ENCODE measurements at places on chromosomes 3 and 15. TPM values are rescaled to one million over a fixed set of nuclear protein-coding genes. Genes with fewer than 3 reads are reported as not detected.

- no peak overlapping the region for H3K27ac ChIP-seq
- H3K4me3 ChIP-seq = no peak overlapping the region
- peaks cover 9% of the 10 kb centered on the region for H3K27me3 ChIP-seq
- H3K36me3 ChIP-seq = no peaks in the 10 kb centered on the region
These were observed 85.2 kb downstream of the FAM174B start for GRCh38 chr15:92570391-92570790.

Gene THBS1
- total RNA-seq = 3.2 TPM

Gene SI
- total RNA-seq = not detected

GRCh38 chr3:46455231-46456115, 9.2 kb downstream of the LTF start:
- no peak overlapping the region for H3K4me3 ChIP-seq
- no peak for DNase-seq
- peaks cover 44% of the 10 kb centered on the region for H3K27me3 ChIP-seq
- H3K36me3 ChIP-seq = no peaks in the 10 kb centered on the region
- no peaks in the 10 kb centered on the region for H3K4me1 ChIP-seq

- H3K36me3 ChIP-seq = no peaks in the 10 kb centered on the region
- H3K27ac ChIP-seq = no peak overlapping the region
- no peak for DNase-seq
- peak overlapping the region; percentile 45 for H3K4me3 ChIP-seq
- H3K27me3 ChIP-seq = peaks cover 62% of the 10 kb centered on the region
- H3K4me1 ChIP-seq = peaks cover 19% of the 10 kb centered on the region
These were observed 1.8 kb downstream of the WWTR1 start for GRCh38 chr3:149655826-149656574.

GRCh38 chr15:70632491-70633102, 130.8 kb downstream of the UACA start:
- H3K4me3 ChIP-seq = no peak overlapping the region
- H3K36me3 ChIP-seq = no peaks in the 10 kb centered on the region
- no peaks in the 10 kb centered on the region for H3K4me1 ChIP-seq
- no peak overlapping the region for H3K27ac ChIP-seq

Gene SLC7A14
- total RNA-seq = not detected

GRCh38 chr3:90034038-90034437, 926.6 kb downstream of the EPHA3 start:
- no peaks in the 10 kb centered on the region for H3K36me3 ChIP-seq
- no peak overlapping the region for H3K27ac ChIP-seq
- H3K4me1 ChIP-seq = no peaks in the 10 kb centered on the region
- no peak for DNase-seq
- no peak overlapping the region for H3K4me3 ChIP-seq

Gene RPLP1
- 1,710 TPM for total RNA-seq

Gene TLR9
- total RNA-seq = not detected

DNA sequence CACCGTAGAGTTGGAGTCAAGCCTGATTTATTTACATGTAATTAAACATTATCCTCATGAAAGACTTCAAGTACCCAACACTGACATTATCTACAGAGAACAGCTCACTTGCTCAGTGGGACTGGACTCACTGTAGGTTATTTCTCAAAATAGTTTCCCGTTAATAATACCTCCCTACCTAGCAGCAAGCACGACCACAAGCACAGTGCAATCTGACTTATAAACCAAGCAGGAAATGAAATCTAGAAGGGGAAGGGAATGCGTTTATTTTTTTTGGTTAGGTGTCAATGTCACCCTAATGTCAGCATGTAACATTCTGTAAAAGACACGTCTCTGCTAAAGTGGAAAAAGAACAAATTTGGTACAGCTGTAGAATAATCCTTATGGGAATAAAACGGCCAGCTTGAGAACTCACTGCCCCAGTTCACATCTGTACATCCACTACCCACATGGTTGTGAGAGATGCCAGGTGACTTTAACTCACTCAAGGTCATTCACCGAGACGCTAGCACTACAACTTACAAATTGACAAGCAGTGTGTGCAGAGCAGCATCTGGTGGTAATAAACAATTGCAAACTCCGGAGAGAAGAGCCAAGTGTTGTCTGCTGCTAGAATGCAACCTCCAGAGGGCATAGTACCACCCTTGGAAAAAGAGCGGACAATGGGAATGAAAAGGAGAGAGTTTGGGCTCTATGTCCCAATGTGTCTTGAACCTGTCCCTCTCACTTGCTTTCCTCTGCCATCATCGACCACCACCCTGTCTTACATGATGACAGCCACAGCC, 242.5 kb downstream of the CADPS start:
- peaks cover 6% of the 10 kb centered on the region for H3K27me3 ChIP-seq
- no peak overlapping the region for H3K27ac ChIP-seq
- DNase-seq = no peak
- no peak overlapping the region for H3K4me3 ChIP-seq
- no peaks in the 10 kb centered on the region for H3K36me3 ChIP-seq
- H3K4me1 ChIP-seq = no peaks in the 10 kb centered on the region

DNA sequence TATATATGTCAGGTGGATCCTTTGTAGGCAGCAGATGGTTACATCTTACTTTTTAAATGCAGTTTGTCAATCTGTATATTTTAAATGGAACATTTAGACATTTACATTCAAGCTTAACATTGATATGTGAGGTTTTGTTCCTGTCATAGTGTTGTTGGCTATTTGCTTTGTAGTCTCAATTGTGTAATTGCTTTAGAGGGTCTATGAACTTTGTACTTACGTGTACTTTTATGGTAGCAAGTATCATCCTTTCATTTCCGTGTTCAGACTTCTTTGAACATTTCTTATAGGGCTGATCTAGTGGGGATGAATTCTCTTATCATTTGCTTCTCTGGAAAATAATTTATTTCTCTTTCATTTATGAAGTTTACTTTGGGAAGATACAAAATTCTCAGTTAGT, 656.0 kb downstream of the OTOL1 start:
- no peak overlapping the region for H3K4me3 ChIP-seq
- H3K4me1 ChIP-seq = no peaks in the 10 kb centered on the region
- H3K27me3 ChIP-seq = no peaks in the 10 kb centered on the region
- no peak for DNase-seq

- no peaks in the 10 kb centered on the region for H3K36me3 ChIP-seq
- no peak overlapping the region for H3K27ac ChIP-seq
- H3K27me3 ChIP-seq = peaks cover 26% of the 10 kb centered on the region
- peaks cover 8% of the 10 kb centered on the region for H3K4me1 ChIP-seq
These were observed 40.1 kb upstream of the MTMR10 start for GRCh38 chr15:31031471-31032067.

GRCh38 chr3:58116985-58117384, 93.8 kb downstream of the DNASE1L3 start:
- H3K27ac ChIP-seq = no peak overlapping the region
- H3K4me1 ChIP-seq = peaks cover 27% of the 10 kb centered on the region

- no peak for DNase-seq
- H3K4me3 ChIP-seq = peak overlapping the region; percentile 91
- H3K36me3 ChIP-seq = peaks cover 10% of the 10 kb centered on the region
These were observed 756 bp upstream of the RMDN3 start for GRCh38 chr15:40755812-40756208.

Data from activated T-helper 1 cell treated with anti-CD3 and anti-CD28 coated beads, Interleukin-12 subunit alpha, Interleukin-12 subunit beta, Interleukin-2, Interleukin-4 antibody, amounts not matched to agents 30 ng/mL and 10 ng/mL and 1 ng/mL, durations not matched to agents 14 hours and 24 hours and 36 hours (primary cell).